ENCODE measurements at places on chromosomes 13 and 19.

DNA sequence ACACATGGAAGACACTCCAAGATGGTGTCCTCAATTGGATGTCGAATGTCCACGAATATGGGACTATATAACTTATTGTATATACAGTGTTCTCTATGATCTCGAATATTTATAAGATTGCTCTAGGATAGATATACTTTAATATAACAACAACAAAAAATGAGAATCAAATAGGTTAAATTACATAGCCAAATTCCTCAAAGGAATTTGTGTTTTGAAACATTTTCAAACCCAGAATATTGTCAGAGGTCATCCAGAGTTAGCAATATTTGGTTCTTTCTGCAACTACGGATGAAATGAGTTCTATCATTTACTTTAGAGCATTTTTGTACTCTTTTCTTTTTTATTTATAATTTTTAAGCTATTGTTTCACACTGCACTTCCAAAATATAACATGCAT, 857.8 kb downstream of the GPC5 start:
- DNase-seq = no peak

- no peak for DNase-seq
Measured at GRCh38 chr19:6273701-6274601, 5.8 kb downstream of the MLLT1 start.

- no peak for DNase-seq
Measured at GRCh38 chr13:45943965-45944364, 92.4 kb upstream of the SIAH3 start.

DNA sequence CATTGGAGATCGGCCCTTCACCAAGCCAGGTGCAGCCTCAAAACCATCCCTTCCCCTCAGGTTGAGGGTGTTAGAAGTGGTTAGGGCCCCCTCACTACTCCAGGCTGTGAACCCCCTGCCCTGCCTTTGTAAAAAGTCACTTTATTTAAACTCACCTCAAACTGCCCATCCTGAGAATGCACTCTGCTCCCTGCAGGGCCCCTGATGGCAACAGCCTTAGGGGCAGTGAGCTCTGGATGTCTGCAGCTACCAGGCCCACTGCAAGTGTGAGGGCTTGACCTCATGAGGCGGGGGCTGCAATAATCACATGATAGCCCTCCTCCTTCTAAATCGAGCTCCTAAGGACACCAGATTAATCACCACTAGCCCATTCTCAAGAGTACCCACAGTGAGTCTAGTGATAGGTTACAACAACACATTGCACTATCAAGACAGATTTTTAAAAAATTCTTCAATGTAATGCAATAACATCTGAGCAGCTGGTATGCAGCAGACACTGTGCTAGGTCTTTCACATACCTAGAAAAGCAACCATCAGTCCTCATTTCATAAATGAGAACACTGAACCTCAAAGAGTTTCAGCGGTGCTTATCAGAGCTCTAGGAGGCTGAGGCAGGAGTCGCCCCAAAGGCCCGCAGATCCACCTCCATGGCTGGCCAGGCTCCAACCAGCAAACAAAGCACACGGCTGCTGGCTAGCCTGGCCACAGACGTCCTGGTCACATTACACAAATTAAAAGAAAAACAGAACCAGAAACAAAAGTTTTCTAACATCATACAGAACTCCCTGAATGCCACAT, 26.0 kb downstream of the SLC7A1 start:
- no peak for DNase-seq

DNA sequence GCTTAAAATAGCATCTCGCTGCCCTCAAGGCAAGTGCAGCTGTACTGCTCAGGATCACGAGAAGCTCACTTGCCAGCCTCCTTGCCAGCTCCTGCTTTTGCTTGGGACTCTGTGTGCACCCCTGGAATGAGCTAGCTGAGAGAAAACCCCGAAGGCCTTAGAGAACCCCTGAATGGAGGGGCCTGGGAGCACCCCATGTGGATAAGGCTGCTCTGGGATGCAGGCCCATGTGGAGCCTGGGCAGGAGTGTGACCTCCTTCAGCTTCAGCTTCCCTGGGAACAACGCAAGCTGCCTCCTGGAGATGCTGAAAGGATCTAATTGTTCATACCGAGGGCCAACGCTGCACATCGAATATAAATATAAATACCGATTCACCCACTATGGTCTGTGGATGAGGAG, 109.2 kb downstream of the HSPH1 start:
- no peak for DNase-seq

GRCh38 chr19:41430922-41431321, 3.7 kb upstream of the B3GNT8 start:
- no peak for DNase-seq

DNA sequence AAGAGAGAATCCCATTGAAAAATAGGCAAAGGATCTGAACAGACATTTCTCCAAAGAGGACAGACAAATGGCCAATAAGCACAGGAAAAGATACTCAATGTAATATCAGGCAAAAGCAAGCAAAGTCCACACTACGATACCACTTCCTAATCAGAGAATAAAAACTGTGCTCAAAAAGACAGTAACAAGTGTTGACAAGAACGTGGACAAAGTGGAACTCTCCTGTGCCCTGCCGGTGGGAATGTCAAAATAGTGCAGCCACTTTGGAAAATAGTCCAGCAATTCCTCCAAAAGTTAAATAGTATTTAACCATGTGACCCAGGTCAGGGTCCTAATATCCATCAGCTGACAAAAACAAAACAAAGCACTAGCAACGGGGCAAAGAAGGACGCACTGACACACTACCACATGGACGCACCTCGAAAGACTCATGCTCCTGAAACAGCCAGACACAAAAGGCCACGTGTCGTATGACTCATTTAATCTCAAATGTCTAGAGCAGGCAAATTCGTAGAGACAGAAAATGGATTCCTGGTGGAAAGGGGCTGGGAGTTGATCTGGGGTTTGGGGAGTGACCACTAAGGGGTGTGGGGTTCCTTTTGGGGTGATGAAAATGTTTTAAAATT, 5.2 kb downstream of the MIER2 start:
- no peak for DNase-seq

DNA sequence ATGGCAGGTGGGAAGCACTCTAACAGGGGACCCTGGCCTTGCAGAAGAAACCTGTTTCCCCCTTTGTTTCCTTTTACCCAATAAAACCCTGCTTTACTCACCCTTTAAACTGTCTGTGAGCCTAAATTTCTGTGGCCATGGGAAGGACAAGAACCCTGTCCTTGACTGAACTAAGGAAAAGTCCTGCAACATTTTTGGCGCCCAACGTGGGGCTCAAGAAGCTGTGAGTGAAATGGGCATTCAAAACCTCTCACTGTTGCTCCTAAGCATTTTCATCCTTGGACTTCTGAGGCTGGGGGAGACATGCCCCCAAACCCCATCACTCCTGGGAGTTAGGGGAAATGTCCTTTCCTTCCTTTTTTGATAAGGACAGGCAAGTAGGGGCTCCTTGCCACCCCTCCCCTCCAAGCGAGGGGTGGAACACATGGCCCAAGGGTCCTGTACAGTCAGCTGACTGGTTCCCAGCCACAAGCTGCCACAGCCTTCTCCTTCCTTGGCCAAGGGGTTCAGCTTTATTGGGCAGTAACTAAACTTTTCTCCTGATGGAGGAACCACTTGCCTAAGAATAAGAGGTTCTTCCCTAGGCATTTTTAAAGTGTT, 381.6 kb downstream of the KLF5 start:
- DNase-seq = no peak

- DNase-seq = peak; percentile 51
Measured at GRCh38 chr19:53977991-53978731, 13.3 kb upstream of the CACNG6 start.

GRCh38 chr13:38535261-38535660, 151.6 kb upstream of the FREM2 start:
- no peak for DNase-seq

GRCh38 chr19:57648331-57649003, 15.5 kb downstream of the ZNF211 start:
- no peak for DNase-seq

- DNase-seq = no peak
Measured at GRCh38 chr13:40261336-40261735, 405.1 kb downstream of the FOXO1 start.

- no peak for DNase-seq
Measured at GRCh38 chr19:35299523-35300338, 7.8 kb downstream of the MAG start.

DNA sequence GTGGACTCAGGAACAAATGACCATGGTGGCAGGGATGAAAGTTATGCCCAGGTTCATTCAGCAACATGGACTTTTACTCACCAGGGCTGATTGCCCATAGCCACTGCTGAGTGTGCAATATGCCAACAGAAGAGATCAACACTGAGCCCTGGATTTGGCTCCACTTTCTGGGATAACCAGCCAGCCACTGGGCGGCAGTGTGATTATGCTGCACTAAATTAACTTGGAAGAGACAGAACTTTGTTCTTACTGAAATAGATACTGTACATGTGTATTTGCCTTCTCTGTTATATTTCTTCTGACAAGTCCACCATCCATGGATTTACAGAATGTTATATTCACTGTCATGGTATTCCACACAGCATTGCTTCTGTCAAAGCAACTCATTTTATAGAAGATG, 257.4 kb downstream of the TDRD3 start:
- no peak for DNase-seq

- no peak for DNase-seq
Measured at GRCh38 chr19:17348700-17349099, 11.3 kb downstream of the GTPBP3 start.

- no peak for DNase-seq
Measured at GRCh38 chr13:109776575-109776974, 9.8 kb downstream of the IRS2 start.

DNA sequence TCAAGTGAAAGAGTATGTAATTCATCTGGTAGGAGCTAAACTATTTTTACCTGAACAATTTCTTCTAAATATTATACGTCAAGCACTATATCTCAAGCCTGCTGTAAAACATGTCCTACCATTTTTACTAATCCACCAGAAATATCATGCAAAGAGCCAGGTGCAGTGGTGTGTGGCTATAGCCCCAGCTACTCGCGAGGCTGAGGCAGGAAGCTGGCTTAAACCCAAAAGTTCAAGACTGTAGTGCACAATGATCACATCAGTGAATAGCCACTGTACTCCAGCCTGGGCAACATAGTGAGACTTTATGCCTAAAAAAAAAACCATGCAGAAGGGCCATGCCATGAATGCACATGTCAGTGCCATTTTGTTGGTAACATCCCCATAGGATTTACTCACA, 20.7 kb upstream of the CLN5 start:
- DNase-seq = no peak

DNA sequence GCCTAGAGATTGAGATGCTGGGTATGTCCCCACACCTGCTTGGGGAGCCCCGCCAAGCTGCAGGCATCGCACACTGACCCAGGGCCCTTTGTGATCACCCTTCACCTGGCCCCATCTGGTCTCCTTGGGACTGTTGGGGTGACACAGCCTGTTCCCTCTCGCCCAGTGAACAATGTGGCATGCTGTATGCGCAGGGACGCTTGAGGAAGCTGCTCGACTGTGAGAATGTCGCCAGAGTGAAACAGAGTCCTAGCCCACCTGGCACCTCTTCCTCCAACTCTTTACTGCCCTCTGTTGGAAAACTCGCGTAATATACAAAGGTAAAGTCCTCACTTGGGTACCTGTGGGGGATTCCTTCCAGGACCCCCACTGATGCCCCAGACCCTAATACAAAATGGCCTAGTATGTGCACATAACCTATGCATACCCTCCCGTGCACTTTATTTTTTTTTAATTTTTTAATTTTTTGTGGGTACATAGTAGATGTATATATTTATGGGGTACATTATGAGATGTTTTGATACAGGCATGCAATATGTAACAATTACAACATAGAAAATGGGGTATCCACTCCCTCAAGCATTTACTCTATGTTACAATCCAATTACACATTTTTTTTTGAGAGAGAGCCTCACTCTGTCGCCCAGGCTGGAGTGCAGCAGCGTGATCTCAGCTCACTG, 9.0 kb downstream of the BLOC1S3 start:
- DNase-seq = no peak

DNA sequence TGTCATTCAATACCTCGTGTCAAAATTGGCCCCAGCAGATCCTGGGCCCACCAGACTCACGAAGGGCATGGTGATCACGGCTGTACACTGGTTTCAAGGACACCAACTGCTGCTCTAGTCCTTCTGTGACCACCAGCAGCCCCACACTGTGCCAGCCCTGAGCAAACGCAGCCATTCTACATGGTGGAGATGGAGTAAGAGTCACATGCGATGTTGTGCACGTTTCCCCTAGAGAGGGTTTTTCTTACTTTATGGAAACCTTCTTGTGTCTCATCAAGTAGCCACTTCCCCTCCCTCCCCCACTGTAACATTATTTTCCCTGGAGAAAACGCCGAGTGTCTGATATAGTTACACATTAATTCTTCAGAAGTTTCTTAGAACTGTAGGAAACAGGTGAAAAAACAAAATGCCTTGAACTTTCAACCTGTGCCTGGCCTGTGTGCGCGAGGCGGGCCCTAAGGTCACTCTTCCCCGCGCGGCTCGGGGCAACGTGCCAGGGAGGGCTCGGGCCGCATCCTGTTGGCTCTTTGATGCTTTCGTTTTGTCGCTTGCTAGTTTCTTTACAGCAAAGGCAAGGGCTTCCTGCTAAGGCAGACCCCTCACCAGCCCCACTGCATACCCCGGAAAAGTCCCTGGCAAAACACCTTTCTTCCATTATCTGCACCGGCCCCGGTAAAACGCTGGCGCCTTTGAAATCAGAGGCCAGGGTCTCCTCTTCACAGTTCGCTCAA, 44.6 kb downstream of the GGACT start:
- no peak for DNase-seq

GRCh38 chr13:30665638-30666037, 47.9 kb downstream of the USPL1 start:
- DNase-seq = no peak

GRCh38 chr19:588093-588740, 1.5 kb upstream of the HCN2 start:
- peak; percentile 36 for DNase-seq

- DNase-seq = no peak
Measured at GRCh38 chr13:80572923-80573316, 232.0 kb upstream of the SPRY2 start.

- DNase-seq = no peak
Measured at GRCh38 chr19:28244966-28245365, 968.0 kb downstream of the UQCRFS1 start.

DNA sequence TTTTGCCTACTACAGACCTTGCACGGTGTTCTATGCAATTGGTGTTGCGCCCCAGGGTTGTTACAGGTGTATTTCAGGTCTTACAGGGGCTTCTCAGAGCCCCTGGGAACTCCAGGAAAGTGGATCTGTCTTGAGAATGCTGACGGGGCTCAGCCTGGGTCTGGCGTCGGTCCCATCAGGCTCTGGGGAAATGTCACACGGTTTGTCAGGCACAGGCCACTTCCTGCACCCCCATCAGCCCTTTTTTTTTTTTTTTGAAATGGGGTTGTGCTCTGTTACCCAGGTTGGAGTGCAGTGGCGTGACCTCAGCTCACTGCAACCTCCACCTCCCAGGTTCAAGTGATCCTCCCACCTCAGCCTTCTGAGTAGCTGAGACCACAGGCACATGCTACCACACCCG, 13.2 kb downstream of the CLEC4G start:
- DNase-seq = no peak

Data from fibroblast of skin of left biceps (primary cell).